ENCODE measurements at places on chromosomes 13 and 19.

- peak; percentile 53 for DNase-seq
Measured at GRCh38 chr19:3284759-3285646, 60.5 kb downstream of the CELF5 start.

- DNase-seq, result no peak
Measured at GRCh38 chr19:52020506-52020905, 7.7 kb downstream of the ZNF614 start.

- no peak for DNase-seq
Measured at GRCh38 chr19:32773126-32773525, 53.6 kb downstream of the TDRD12 start.

DNA sequence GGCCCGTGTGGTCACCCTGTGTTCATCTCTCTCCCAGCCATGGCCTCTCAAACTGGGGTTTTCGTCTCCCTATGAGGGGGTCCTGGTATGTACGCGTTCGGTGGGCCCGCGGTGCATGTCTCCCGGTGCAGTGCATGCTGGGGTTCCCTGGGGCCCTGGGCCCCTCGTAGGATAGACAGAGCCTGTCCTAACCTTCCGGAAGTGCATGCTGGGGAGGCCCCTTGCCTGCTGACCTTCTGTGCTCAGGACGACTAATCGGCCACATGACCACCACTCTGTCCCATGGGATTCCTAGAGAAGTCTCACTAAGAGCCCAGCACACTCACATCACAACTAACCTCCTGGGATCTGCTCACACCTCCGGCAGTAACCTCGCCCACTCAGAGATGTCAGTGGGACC, 4.9 kb upstream of the USE1 start:
- DNase-seq, result no peak

GRCh38 chr13:96200810-96201209, 110.9 kb downstream of the HS6ST3 start:
- no peak for DNase-seq

GRCh38 chr19:2055931-2056836, 5.1 kb upstream of the MKNK2 start:
- DNase-seq, result no peak

- DNase-seq, result no peak
Measured at GRCh38 chr13:109938255-109938936, 152.0 kb upstream of the IRS2 start.

DNA sequence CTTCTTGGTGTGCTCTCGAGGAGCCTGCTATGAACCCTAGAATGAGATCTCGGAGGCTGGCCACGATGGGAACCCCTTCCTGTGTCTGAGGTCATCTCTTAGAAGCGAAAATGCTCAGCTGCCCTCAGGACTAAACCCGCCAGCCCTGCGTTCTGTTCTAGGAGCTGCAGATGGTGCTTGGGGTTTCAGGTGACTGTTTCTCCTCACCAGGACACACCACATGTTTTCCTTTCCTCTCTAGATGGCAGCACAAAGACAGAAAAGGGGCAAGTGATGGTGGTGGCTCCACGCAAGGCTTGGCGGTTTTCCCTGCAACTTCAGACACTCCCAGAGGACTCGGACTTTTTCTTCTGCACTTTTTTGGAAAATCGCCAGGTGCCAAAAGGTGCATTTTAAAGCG, 60.1 kb downstream of the RNASEH2B start:
- no peak for DNase-seq

DNA sequence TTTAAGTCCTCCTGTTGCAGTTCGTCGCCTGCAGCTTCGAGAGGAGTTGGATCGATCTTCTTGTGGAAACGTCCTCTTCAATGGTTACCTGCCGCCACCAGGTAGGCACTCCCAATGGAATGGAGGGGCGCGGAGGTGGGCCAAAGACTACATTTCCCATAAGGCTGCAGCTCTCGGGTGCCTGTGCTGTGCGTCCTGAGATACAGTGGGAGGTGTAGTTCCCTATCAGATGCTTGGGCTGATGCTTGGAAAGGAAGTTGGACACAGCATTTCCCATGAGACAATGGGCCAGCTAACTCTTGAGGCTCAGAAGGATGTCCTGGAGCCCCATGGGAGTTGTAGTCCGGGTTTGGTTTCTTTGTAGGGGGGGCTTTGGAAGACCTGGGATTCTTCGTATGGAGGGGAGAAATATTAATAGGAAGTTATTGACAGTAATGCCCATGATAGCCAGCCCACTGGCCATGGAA, 1.8 kb downstream of the SHKBP1 start:
- DNase-seq, result no peak

DNA sequence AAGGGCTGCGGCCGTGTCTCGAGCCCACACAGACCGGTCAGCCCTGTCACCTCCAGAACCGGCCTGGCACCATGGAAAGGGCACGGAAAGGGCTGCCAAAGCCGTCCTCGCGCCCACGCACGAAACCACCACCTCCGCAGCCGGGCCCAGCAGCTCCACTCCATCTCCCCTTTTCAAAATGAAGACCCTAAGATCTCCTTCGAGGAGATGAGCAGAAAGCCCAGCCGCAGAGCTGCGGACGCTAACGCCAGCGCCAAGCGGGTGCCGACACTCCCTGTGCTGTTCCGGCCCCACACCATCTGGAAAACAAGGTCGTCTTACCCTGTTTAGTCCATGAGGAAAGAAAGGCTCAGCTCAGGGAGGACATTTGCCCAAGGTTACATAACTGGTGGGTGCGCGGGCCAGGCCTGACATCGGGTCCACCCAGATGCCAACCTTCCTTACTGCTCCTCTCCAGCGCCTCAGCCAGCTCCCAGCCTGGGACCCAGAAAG, 131.1 kb downstream of the FOXO1 start:
- DNase-seq, result no peak

GRCh38 chr13:29471551-29471950, 123.9 kb downstream of the SLC7A1 start:
- DNase-seq, result no peak

- DNase-seq, result no peak
Measured at GRCh38 chr19:8030960-8031359, 21.6 kb upstream of the CCL25 start.

- DNase-seq, result no peak
Measured at GRCh38 chr19:50826492-50827240, 3.1 kb upstream of the KLK1 start.

DNA sequence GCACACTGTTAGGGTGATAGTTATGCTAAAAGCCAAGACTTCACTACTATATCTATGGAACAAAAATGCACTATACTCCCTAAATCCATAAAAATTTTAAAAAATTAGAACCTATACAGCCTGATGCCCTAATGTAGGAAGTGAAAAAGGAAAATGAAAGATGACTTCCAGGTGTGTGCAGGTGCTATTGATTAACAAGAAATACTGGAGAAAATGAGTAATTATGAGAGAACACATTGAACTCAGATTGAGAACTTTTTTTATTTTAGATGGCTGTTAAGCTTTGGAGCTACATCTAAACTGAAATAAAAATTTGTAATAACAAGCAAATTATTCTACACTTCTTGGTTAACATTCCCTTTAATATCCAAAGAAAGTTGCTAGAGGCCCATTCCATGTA, 1015.7 kb downstream of the PCDH9 start:
- DNase-seq, result no peak

DNA sequence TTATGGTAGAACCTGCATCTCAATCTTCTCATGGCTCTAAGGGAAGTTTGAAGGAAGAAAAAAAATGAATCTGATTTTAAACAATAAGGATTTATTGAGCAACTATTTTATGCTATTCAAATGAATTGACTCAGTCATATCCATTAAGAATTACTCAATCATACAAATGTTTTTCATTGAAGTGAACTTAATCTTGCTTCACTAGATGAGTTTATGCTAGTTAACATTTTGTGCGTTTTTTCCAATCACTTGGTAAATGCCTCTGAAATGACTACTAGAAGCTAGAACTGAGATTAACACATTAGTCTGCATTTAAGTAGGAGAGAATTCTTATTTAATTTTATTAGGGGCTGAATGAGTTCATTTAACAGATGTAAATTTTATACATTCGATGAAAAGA, 25.2 kb downstream of the RXFP2 start:
- no peak for DNase-seq

DNA sequence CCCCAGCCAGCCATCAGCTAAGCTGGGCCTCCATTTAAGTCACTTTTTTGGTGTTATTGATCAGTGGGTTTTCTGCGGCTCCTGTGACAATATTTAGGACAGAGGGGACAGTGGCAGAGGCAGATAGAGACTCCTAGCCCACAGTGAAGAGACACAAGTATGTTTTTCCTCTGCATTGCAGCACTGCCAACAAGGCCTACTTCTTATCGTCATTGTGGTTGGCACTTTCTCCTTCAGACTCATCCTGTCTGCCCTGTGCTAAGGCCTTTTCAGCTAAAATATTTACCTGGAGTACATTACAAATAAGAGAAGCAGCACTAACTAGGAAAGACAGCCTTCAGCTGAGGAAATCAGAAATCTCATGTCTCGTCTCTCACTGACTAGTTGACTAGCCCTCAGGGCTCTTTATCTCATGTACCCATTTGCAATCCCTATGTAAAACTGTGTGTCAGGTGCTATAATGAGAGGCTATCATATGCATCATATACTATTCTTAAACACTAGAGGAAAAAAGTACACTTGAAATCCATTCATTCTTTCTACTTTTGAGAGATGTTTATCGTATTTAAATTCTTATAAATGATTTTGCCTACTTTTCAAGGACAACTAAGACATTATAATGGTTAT, 62.2 kb downstream of the ZAR1L start:
- no peak for DNase-seq

DNA sequence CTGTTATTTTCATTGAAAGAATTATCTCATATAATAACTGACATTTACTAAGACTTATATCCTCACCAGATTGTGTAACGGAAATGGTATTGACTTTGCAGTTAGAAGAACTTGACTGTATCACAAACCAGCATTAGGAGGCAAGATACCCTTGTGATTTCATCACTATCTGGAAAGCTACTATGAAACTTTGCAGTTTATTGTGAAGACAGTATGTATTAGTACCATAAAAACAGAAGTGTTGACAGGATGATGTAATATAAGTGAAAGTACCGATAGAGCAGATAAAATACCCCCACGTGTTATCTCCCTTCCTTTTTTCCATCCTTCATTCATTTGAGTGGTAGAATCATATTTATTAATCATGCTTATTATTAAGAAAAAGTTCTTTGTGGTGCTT, 365.7 kb upstream of the KLHL1 start:
- DNase-seq, result no peak

DNA sequence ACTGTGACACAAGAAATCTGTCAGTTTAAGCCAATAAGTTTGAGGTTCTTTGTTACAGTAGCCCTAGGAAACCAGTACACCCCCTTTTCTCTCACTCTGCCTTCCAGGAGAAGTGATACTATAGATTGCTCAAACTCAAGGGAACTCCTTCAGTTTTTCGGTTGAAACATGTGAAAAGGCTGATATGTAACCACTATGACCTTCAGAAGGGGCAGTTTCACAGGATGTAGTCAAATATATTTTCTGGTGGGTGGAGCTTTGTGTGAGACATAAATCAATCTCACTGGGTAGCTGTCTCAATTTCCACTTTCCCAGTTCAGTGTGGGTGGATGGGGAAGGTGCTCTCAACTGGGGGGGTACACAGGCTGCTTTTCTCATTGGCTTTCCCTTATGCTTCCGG, 41.7 kb downstream of the HTR2A start:
- DNase-seq, result no peak

GRCh38 chr19:58229255-58229639, 533 bp downstream of the ZNF544 start:
- no peak for DNase-seq

- no peak for DNase-seq
Measured at GRCh38 chr13:26051657-26052311, at the start of gene SHISA2. Gene SHISA2, minus strand, starts transcription at chr13:26052016. Its CDS starts 1,041 bp downstream, at chr13:26050975.

DNA sequence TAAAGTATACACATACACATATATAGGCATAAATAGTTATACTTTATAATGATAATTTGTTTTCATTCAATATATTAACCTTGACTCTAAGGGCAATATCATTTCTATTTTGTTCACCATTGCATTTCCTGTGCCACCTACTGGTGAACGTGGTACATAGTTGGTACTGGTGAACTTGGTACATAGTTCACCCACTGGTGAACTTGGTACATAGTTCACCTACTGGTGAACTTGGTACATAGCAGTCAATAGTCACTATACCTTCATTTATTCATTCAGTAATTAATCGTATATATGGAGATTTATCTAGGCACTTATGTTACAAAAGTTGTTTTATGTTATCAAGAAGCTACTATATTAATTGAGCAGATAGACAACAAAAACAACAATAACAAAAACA, 172.6 kb upstream of the ATXN8OS start:
- DNase-seq, result no peak

GRCh38 chr19:44367024-44367423, 10.5 kb upstream of the ZNF112 start:
- no peak for DNase-seq

DNA sequence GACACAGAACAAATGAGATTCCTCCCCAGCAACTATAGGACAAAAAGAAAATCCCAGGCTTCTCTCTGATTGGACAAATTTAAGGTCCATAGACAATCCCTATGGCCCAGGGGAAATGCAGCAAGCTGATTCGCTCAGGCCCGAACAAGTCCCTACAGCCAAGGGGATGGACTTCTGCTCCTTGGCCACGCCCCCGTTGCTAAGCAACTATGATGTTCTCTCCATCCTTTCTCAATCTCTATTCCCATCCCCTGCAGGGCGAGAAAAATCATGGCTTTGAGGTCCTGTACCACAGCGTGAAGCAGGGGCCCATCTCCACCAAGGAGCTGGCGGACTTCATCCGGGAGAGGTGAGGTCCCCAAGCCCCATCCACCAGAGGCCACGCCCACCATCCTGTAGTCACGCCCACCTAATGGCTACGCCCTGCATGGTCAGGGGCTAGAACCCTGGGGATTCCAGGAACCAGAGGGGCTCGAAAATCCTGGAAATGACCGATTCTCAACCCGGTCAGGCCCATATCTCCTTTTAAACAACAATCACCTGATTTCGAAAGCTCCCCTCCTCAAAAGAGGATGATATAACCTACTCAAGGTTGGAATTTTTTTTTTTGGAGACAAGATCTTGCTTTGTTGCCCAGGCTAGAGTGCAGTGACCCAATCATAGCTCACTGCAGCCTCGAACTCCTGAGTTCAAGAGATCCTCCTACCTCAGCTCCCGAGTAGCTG, 11.4 kb downstream of the FCHO1 start:
- no peak for DNase-seq

DNA sequence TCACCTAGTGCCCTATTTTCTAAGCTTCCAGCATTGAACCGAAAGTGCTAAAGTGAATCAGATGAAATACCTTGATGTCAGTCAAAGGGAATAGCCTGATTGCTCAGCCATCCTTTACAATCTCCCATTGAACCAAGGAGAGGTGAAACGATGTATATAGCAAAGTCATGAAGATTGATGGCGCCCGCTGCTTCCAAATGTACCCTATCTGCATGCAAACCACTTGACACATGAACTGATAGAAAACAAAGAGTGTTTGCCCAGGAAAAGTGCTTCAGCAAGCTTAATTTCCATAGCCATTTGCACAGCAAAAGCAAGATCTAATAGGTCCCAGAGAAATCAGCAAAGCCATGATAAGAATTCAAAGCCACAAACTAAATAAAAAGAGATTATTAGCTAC, 624.9 kb upstream of the PCDH9 start:
- DNase-seq, result no peak

GRCh38 chr19:49716154-49716553, 25.2 kb downstream of the CPT1C start:
- DNase-seq, result no peak

GRCh38 chr13:25267715-25268114, 19.6 kb downstream of the MTMR6 start:
- DNase-seq, result no peak

- DNase-seq, result peak; percentile 18
Measured at GRCh38 chr13:111251646-111252445, 68.6 kb upstream of the TEX29 start.

- DNase-seq, result no peak
Measured at GRCh38 chr19:11848200-11848593, 329 bp upstream of the ZNF439 start.

- DNase-seq, result no peak
Measured at GRCh38 chr19:29704562-29705558, 10.2 kb downstream of the C19orf12 start.
